Kasumi-1 (cell line): ENCODE measurements at places on chromosomes 16 and 17.

- no peak for DNase-seq
Observed at GRCh38 chr17:2292100-2292499, 11.5 kb downstream of the SMG6 start.

GRCh38 chr17:43171586-43172487 lies 823 bp downstream of the NBR1 start:
- DNase-seq, result peak; percentile 83

DNA sequence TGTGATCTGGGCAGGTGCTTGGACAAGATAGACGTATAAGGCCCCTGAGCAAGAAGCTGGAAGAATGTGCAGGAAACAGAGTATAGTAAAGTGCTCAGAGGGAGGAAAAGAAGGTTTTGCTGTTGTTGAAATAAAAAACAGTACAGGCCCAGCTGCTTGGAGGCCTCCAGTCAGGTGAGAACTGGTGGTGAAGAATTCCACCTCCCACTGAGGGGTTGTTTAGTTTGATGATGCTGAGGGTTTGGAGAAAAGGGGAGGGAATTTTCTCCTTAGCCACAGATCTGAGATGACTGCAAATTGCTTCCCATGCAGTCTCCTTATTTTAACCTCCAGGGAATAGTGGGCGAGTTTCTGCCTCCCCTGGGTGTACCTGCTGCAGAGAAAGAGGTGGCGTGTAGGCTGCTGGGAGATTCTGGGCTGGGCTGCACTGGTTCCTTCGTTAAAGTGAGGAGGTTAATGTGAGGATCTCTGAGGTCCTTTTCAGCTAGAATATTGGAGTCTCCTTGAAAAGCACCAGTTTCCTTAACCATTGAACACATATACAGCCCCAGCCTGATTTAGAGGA lies 25.8 kb downstream of the SMPD3 start:
- no peak for DNase-seq

DNA sequence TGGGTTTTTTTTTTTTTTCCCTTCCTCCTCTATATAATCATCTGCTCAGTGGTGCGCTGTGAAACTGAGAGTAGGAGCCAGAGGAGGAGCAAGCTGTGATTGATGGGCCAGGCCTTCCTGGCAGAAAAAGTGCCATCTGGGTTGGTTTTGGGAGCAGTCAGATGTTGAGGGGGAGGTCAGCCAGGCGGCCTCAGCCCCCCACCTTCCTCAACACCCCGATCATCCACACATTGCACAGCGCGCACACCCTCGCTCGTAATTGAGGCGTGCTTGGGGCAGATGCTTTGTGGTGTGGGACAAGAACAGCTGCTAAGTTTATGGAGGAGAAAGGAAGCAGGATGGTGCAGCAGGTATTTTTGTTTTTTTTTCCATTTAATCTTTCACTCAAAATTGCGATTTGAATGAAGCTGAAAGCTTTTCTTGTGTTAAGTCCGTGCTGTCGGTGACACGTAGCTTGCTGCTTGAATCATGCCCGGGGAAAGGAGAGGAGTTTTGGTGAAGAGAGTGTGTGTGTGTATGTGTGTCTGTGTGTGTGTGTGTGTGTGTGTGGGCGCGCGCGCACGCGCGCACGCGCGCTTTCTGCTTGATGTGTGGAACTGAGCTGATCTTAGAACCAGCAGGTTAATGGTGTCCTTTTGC lies 177.4 kb downstream of the RBFOX1 start:
- DNase-seq, result no peak

- DNase-seq, result no peak
Observed at GRCh38 chr17:77480509-77481215, 339.9 kb downstream of the SEC14L1 start.

DNA sequence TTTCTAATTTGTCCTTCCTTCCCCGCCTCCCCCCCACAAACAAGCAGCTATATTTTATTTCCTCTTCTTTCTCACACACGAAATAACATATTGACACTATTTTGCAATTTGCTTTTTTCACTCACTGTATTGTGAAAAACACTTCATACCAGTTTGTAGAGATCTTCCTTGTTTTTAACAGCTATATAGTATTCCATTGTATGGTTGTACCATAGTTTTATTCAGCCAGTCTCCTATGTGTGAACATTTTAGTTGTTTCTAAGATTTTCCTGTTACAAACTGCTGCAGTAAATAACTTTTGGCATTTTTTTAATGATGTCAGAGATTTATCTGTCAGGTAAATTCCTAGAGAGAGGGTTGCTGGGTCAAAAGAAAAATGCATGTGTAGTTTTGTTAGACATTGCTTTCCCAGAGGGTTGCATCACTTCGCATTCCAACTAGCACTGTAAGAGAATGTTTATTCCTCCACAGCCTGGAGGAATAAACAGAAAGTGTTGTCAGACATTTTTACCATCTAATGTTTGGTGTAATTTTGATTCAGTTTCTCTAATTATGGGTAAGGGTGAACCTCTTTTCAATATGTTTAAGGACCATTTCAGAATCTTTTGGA lies 101.2 kb downstream of the MRTFB start:
- DNase-seq, result no peak

DNA sequence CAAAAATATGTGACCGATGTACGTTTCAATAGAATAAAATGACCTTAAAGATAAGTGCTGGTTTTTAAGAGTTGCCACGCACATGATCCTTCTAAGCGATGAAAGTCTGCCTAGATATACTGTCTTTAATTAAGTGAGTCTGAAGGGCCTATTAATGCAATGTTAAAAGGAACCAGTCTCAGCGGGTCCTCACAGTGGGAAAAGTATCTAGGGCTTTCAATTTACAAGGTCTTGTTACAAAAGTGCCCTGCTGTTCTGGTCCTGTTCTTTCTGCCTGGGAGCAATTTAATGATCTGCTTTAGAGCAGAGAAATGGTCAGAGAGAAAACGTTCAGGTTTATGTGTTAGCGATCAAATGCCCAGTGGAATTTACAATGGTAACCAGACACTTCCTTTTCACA lies 864.0 kb downstream of the KCNJ2 start:
- no peak for DNase-seq

DNA sequence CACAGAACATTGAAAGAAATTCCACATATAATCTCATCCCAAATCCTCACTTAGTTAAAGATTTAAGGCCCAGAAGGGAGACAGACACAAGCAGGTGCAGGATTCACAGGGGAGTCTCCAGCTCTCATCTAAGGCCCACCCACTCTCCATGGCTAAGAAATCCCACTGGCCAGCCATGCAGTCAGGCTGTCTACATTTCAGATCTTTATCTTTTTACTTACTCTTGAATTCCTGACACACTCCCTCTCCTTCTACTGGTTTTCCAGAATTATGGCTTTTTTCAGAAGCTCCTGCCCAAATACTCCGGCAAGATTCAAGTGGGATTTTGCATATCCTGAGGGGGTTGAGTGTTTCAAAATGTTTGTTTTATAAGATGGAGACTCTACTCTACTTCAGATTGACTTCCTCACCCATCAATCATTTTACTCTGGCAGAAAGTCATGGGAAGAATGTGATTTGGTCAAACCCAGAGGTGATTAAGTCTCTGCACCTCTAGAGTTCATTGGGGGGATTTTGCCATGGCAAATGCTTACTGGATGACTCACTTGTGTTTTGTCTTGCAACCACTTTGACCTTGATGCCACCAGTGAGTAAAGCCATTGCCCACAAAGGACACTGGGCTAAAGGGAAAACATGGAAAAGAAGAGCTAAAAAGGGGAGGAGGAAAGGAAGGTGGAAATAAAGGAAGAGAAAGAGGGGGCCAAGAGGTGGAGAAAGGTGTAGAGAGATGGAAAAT lies 688.8 kb upstream of the SALL1 start:
- DNase-seq, result no peak

GRCh38 chr16:81616321-81617020 lies 162.6 kb upstream of the PLCG2 start:
- peak; percentile 76 for DNase-seq

GRCh38 chr17:19769946-19770652 lies 22.0 kb upstream of the ALDH3A1 start:
- no peak for DNase-seq

GRCh38 chr17:18108401-18109312 lies at the start of gene MYO15A:
MYO15A (plus strand) TSS chr17:18108756; CDS start chr17:18118801, 10,045 bp downstream.
- no peak for DNase-seq

DNA sequence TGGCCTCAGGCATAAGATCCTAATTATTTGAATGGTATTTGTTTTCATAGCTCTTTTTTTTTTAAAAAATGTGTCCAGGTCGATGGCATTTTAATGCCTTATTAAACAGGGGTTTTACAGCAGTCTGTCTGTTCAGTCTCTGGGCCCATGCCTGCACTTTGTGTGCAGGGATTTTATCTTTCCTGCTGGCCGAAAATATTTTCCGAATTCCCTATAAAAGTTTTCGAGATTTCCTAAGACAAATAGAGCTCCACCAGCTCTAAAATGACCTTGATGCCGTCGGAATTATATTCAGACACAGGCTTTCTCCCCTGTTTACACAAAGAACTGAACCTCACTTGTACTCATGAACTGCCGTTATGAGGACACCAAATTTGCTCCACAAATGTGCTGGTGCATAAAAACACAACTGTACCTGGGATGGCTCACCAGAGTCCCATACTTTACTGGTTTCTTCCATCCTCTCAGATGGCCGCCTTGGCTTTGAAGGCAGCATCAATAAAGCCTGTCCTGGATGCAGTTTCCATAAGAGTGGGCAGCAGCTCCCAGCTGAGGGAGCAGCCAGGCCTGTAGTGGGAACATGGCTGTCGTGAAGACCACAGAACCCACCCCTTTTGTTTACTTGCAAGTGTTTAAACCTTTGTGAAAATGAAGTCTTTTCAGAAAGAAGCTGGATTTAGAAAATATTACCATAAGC lies 44.9 kb downstream of the TBX4 start:
- no peak for DNase-seq

DNA sequence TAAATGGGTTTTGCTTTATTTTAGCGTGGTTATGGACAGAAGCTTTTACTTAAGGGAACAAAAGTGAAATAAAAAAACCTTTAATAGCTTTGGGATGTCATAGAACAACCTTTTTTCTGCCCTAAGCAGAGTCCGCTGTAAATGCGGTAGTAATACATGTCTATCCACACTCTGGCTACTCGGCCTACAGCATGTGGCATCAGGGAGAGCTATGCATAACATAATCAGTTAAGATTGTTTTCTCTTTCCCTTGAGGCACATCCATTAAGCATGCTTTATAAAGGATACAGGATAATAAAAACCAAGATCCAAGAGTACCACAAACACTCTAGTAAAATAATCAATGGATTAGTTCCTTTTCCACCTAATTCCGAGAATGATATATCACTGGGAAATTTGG lies 10.3 kb downstream of the RPGRIP1L start:
- DNase-seq, result no peak

- no peak for DNase-seq
Observed at GRCh38 chr16:57347858-57348257, 10.7 kb upstream of the CCL22 start.

DNA sequence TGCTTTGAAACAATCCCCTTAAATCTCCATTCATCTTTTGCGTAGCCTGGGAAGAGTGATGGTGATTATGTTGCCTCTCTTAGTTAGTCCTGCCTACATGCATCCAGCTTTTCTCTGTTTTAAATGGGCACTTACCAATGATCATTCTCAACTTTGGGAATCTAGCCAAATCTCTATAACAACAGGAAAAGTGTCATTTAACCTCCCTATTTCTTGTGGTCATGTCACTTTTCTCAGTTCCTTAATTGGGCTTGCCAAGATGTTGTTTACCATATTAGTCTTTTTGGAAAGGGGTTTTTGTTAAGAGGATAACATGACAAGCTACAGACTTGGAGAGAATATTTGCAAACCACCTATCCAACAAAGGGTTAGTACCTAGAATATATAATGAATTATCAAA lies 15.6 kb upstream of the CLEC10A start:
- peak; percentile 24 for DNase-seq

DNA sequence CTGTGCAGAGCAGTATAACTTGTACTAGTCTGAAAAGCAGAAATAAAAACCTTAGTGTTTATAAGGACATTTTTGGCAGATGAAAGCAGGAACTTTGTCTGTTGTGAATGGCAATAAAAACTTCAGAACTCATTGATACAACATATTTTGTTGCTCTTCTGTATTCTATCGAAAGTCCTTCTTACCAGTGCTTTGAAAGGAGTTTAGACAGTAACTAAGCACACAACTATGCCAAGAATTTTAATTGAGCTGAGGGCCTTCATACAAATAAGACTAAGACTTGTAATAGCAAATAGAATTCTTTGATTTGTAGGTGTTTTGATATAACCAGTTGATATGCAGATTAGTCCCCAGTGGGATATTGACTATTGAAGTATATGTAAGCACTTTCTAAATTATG lies 308.4 kb downstream of the ZFHX3 start:
- no peak for DNase-seq

- DNase-seq, result no peak
Observed at GRCh38 chr16:12544477-12545296, 259.0 kb downstream of the CPPED1 start.

DNA sequence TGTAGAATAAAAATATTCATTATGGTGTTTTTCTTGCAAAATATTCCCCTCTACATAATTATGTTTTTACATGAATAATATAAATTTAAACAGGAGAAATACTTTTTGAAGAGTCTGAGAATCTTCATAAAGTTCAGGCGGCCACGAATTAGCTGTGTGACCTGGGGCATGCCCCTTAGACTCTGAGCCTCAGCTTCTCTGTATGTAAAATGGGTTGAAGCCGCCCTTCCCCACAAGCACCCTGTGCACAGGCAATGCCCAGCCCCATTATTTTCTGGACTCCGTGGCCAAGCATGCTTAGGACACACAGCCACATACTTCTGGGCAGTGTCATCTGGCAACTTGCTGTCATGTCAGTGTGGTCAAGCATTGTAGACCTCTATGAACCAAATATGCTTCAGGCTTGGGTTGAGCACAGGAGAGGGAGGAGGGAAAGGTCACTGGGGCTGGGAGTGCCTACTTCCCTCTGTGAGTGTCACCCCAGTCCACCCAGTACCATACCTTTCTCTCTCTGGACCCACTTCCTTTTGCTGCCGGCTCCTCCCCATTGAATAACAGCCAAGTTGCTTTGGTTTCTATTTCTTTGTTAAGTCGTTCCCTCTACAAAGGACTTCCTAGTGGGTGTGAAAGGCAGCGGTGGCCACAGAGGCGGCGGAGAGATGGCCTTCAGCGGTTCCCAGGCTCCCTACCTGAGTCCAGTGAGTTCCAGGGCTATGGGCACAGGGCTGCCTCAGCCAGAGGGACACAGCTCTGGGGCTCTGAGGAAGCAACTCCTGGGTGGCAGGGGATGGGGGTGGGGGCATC lies at the start of gene LGALS9:
TSS of gene LGALS9 (plus strand) at position 582 of the 804 bp plus-strand sequence. CDS start at position 660, 78 bp downstream.
- peak; percentile 79 for DNase-seq

- no peak for DNase-seq
Observed at GRCh38 chr17:60493847-60494321, 32.2 kb downstream of the APPBP2 start.

GRCh38 chr17:77597418-77598240 lies 360.9 kb upstream of the TNRC6C start:
- no peak for DNase-seq
